ENCODE measurements at places on chromosomes 1 and 21.
A peak's percentile ranks its signal among the peaks of the same experiment; 100 is the strongest.

DNA sequence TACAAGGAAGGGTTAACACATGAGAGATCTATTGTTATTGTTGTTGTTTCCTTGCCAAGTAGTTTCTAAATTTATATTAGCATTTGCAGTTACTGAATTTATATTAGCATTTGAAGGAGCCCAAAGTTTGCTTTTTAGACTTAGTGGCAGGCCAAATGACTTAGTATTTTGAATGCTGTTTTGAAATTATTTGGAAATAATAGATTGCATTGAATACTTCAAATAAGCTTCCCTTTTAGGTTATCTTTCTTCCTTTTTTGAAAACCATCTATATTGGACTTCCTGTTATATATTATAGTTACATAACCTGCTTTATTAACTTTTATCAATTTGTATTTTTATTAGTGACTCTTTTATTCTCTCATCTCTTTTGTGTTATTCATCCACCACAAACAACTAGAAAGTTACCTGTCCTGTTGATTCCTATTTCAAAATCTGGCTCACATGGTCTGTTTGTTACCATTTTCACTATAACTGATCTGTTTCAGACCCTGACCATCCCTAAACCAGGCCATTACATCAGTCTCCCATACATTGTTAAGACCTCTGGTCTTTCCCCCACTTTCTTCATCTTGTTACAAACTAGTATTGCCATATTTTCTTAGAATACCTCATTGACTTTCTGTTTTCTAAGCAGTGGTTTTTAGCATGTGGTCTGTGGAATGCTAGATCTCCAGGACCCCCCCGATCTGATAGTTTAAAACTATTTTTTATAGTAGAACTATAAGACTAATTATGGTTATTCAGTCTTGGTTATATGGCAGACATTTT, 185.2 kb downstream of the RASAL2 start:
- no peak for DNase-seq

- peak; percentile 78 for DNase-seq
Observed at GRCh38 chr1:156146020-156146768, 7.2 kb upstream of the SEMA4A start.

GRCh38 chr1:33724348-33724747, 139.5 kb upstream of the HMGB4 start:
- DNase-seq: no peak

- DNase-seq: no peak
Observed at GRCh38 chr1:55696891-55697290, 481.7 kb upstream of the USP24 start.

GRCh38 chr1:193706766-193707165, 520.4 kb upstream of the B3GALT2 start:
- DNase-seq: no peak

- no peak for DNase-seq
Observed at GRCh38 chr1:235997931-235998330, 67.0 kb downstream of the NID1 start.

DNA sequence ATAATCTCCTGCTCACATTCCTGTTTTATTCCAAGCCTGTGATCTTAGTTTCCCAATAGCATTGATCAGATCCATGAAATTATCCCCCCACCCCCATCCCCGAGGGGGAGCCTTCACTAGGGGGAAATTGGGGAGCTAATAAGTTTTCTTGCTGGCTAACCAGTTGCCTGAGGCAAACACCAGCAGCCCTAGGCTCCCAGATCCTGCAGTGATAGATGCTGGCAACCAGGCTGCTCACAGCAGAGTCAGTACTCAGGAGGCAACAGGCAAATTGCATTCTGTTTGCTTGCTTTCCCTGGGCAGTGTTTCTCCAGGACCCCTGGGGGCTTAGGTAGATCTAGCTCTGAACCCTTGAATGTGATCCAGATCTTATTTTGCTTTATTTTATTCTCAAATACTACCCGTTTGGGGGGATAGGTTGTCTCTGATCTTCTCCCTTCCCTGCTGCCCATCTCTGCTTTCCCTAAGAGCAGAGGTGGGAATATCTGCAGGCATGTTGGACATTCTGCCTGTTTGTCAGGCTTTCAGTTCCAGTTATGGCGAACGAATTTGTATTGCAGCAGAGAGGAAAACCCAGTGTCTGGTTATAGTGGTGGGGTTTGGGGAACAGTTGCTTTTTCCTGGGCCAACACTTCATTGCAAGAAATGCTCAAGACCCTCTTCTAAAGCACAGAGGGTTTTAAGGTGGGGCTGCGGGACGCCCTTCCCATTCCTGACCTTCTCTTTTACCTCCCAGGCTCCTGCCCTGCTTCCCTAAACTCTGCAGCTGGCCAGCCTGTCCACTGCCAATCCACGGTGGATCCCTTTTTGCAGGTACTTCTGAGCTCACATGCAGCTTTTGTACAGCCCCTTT, 289.8 kb upstream of the PLXNA2 start:
- DNase-seq: no peak

GRCh38 chr1:116112388-116113140, 1.4 kb downstream of the MAB21L3 start:
- DNase-seq: no peak

- no peak for DNase-seq
Observed at GRCh38 chr1:88311907-88312306, 372.2 kb upstream of the PKN2 start.

DNA sequence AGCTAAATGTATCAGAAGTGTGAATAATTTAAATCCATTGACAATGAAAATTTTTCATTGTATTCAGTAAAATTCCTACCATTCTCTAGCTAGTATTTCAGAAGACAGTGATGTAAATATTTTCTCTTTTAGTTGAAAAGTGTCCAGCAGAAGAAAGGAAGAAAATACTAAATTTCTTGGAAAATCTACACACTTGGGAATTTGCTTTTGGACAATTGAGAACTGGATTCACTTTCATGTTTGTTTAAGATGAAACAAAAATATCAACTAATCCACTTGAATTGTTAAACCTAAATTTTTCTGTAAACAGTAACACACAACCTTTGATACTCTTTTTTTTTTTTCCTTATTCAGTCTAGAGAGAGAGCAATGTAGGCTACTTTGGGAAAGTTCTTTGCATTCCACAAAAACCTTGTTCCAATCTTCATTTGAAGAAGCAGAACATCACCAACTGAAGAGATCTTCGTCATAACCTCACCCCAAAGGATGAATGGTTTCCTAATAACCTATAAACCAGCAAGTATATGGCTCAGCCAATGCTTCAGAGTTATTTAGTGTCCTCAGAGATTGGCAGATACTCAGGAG, 155.1 kb upstream of the GORAB start:
- no peak for DNase-seq

DNA sequence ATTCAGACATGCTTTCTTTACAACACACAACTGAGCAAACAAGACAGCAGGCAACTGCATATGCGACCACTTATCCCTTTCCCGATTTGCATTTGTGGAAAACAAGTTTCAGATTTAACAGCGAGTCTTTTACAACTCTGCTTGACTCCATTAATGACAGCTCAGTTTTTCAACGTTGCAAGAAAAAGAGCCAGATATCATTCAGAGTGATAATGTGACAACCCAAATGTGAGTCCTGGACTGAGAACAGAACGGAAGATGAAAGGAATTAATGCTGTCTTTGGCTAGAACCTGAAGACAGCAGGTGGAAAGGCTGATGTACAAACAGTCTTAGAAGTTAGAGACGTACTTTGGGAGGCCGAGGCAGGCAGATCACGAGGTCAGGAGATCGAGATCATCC, 83.0 kb upstream of the C8B start:
- DNase-seq: no peak

GRCh38 chr1:156228501-156228900, 13.5 kb upstream of the BGLAP start:
- DNase-seq: no peak

DNA sequence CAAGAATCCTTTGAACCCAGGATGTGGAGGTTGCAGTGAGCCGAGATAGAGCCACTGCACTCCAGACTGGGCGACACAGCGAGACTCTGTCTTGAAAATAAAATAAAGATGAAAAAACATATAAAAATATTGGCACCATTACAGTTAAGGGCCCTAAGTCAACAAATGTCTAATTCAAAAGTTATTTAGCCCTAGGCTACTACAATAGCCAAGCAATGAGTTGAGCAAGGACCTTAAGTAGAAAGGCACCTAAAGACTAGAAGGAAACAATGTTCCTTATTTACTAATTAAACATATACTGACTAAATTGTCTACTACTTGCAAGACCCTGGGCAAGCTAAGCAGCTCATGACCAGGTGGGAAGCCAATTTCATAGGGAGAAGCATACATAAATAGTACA, 4.1 kb downstream of the PIK3R3 start:
- DNase-seq: no peak

GRCh38 chr1:106022312-106022902, 1034.1 kb upstream of the PRMT6 start:
- peak; percentile 3 for DNase-seq

DNA sequence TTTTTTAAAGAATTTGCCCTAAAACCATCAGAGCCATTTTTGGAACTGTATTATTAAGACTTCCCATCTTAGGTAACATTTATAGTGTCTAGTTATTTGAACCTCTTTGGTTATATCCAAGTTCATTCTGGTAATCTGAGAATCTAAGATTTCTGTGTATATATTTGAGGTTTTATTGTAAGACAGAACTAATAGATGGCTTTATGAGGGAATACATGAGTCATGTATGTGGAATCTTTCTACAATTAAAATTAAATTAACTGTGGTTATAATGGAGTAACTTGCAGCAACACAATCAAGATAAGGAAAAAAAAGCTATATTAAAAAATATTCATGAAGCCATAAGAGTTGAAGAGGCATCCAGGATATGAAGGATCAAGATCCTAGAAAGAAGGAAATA, 92.1 kb downstream of the UBE2U start:
- no peak for DNase-seq

DNA sequence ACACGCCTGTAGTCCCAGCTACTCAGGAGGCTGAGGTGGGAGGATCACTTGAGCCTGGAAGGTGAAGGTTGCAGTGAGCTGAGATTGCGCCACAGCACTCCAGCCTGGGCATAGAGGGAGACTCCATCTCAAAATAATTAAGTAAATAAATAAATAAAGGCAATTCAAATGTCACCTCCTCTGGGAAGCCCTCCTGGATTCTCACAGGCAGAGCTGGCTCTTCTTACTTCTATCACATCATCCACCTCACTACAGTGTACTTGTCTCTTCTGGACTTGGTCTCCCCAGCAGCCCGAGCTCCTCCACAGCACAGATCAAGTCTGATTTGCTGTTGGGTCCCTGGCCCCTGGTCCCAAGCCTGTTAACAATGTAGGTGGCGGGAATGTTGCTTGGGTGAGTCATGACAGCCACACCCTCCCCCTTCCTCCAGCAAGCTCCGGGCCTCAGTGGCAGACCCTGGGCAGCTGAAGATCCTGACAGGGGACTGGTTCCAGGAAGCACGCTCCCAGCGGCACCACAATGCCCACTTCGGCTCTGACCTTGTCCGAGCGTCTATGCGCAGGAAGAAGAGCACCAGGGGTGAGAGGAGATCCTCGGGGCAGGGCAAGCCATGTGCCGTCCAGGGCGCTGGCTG, 5.3 kb downstream of the SYTL1 start:
- no peak for DNase-seq

GRCh38 chr1:42177541-42177981, 13.0 kb upstream of the GUCA2A start:
- peak; percentile 94 for DNase-seq

DNA sequence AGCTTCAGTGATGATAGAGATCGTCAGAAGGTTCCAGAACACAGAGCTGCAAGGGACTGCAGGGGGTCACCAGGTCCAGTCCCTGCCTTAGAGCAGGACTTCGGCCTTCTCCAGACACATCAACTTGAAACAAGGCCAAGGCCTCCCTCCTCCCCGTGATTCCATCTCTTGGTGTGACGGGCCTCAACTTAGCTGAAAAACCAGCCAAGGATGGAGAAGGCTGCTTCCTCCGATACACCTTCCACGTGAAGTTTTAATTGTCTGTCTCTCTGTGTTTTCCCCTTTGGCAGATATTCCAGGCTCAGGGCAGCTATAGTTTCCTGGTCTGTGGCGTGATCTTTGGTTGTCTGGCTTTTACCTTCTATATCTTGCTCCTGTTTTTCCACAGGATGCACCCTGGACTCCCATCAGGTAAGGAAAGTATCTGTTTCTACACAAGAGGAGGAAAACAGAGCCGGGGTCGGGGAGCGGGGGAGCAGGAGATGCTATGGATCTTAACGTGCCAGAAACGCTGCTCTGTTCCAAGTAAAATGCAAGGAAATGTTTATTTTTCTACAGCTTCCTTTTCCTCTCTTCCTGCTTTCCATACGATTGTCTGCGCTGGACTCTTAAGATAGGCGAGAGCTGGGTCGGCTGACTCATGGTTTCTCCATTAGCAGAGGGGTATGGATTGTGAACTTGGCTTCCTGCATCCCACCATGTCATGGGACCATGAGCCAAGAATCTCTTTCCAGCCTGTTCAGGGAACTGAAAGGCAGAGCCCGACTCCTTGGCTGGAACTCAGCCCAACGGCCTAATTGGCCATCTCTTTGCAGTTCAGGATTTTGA, 32.8 kb downstream of the ELK4 start:
- DNase-seq: no peak

GRCh38 chr1:222880587-222880986, 65.7 kb downstream of the DISP1 start:
- DNase-seq: no peak

- DNase-seq: no peak
Observed at GRCh38 chr1:12001249-12001917, 17.9 kb upstream of the MIIP start.

DNA sequence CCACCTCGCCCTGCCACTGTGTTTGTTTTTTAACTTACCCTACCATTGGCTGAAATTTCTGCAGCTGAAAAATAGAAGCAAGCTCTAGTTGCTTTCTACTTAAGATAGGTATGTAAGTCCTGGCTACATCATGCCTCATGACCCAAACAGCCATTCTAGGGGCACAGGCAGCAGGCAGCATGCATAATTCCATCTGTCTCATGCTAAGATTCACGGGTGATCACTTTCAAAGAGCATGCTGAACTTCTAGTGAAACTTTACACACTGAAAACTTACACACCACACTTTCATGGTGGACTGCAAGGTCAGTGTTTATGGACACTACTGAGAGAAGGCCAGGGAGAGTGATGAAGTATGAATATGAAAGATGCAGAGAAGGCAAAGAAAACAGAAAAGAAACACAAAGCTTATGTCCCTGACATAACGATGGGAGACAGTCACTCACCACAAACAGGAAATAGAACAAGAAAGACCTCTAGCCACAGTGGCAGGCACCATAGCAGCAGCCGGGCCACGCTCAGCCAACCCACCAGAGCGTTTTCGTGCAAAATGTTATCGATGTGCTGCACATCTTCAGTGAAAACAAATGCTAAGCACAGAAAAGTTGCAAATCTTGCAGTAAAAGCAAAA, 102.3 kb upstream of the TIAM1 start:
- DNase-seq: no peak

DNA sequence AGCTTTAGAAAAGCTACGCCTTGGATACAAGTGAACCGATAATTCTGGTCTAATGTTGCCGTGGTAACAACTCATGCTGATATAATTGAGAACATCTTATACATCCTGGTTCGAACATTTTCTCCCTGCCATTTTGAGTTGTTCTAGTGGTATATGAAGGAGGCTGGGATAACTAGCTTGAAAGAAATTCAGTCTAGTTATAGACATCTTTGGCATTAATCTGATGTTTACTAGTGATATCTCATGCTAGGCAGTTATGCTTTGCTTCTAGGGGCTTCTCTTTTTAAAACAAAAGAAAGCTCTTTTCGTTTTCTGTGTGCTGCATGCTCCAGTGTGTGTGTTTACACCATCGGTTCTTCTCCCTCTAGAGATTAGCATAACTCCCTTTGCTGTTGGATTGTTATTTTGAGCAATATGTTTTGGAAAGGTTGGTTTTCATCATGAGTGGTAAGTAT, 20.5 kb downstream of the PRKACB start:
- no peak for DNase-seq
